ENCODE measurements at places on chromosomes 12 and 14.
A peak's percentile ranks its signal among the peaks of the same experiment; 100 is the strongest.

- no peak for DNase-seq
These were observed 210.8 kb upstream of the BTG1 start for GRCh38 chr12:92356425-92356824.

- no peak for DNase-seq
These were observed 13.9 kb upstream of the TCP11L2 start for GRCh38 chr12:106288494-106289195.

DNA sequence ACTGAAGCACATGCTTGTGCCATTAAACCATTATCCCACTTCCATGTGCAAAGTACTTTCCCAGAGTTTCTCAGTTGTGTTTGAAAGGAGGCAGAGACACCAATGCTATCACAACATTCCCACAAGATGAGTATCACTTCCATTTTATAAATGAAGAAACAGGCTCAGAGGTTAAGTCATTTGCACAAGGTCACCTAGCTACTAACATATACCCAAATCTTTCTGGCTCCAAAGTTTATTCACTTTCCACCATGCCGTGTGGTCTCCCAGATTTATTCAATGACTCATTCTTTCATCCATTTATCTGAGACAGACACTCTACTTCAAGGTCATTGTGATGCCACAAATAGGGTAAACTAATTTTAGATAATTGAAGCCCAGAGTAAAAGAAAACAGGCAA lies 9.4 kb downstream of the ART4 start:
- DNase-seq = no peak

GRCh38 chr14:103121846-103122584 lies 1.2 kb upstream of the TNFAIP2 start:
- DNase-seq = peak; percentile 57

GRCh38 chr14:60195179-60195810 lies 30.1 kb upstream of the DHRS7 start:
- no peak for DNase-seq

DNA sequence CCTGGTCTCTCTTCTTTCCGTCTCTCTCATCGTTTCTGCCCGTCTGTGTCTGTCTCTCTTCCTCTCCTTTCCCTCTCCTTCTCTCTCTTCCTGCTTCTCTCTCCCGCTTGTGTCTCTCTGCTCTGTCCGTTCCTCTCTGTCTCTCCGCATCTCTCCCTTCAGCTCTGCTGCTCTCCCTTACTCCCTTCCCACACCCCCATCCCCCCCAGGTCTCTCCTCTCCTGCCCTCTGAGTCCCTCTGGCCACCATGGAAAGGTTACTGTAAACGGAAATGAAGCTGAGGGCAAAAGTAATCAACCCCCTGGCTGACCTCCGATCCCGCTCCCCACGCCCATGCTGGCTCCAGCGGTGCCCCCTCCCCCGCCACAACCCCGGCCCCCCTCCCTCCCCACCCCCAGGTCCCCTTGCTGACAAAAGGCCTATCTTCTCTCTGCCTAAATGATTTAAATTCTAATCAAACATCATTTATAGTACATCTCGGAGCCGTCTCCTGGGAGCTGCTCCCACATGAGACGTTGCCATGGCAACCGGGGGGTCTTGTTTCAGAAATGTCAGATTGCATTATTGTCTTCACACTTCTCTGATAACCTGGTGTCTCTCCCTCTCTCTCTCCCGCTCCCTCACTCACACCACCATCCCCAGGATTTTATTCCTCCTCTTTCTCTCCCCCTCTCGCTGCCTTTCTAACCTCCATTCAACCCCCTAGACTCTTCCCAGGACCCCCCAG lies 203.8 kb downstream of the RBM19 start:
- DNase-seq = no peak

DNA sequence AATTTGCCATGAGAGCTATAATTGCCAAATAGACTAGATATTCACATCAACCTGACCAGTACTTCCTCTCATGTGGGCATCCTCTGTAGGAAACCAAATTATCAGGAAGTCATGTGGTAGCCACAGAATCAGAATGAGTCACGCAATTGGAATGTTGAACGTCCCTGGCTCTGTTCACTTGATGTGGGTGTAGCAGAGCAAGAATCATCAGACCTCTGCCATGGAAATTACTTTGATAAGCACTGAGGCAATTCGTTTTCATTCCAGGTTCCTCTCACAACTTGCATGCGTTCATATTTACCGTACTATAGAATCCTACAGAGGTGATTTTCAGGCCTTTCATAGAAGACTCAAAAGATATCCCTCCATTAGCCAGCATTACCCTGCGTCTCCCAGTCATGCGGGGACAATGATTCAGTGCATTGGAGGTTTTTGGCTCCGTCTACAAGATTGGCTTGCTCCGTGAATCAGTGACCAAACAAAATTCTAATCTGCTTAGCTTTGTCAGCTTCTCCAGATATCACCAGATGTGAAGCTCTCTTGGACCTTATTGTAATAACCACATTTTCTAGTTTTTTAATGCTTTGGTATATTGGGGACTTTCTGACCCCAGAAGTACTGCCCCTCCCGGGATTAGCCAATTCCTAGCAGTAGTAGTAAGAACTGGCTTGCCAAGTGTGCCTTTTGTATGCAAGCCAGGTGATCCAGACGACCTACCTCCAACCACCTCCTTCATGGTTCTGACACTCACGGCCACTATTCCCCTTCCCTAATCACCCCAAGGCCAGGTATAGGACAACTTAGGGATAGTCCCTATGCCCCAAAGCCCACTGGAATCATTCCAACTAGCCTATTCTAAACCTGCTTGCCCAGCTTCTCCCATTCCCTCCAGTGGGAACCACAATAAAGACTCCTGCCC lies 133.4 kb downstream of the KICS2 start:
- peak; percentile 21 for DNase-seq

DNA sequence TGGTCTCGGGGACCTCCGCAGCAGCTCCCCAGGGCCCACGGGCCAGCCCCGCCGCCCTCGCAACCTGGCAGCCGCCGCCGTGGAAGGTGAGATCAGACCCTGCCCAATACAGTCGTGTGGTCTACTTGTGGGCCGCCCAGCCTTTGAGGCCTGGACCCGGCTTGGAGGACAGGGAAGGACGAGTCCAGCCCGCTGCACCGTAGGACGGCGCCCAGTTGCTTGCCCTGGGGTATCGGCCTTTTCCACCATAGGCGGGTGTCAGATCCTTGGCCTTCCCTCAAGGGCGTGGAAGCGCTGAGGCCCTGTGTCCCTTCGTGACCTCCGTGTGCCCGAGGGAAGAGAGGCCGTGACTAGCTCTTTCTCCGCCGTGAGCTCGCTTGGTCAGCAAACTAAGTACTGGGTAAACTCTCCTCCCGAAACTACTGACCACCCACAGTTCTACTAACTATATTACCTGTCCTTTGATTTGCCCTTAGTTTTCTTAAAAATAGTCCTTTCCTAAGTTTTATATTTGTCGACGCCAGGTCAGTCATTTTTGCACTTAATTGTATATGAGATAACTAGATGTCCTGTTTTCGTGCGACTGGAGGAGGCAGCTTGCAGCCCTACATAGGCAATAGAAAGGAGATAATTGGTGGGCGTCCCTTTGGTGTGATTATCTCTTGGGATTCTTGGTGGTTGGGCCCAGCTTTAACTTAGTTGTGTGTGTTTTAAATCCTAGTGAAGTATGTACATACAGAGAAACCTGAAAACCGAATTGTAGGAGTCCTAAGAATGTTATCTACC lies 757 bp downstream of the SLC25A3 start:
- DNase-seq = no peak

GRCh38 chr14:48709277-48709785 lies 876.8 kb downstream of the RPS29 start:
- DNase-seq = no peak

- no peak for DNase-seq
These were observed 88.5 kb upstream of the ANO2 start for GRCh38 chr12:6033546-6033945.

DNA sequence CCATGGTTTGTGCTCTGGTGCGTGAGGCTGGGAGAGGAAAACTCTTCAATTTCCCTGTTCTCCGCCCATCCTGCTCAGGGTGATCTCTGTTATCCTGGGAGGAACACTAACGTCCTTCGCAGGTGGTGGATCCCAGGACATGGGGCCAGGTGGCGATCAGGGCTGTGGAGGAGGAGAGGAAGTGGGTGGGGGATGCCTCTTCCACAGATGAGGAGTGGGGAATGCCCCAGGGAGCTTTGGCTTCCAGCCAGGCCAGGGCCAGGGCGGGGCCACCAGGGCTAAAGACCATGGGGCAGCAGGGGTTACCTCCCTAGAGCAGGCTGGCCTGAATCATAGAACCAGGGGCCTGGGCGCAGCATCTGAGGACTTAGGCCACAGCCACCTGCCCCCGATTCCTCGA lies 3.3 kb upstream of the KRT75 start:
- no peak for DNase-seq

GRCh38 chr12:106721915-106722314 lies 52.6 kb upstream of the RIC8B start:
- DNase-seq = no peak

GRCh38 chr12:2163177-2163941 lies 110.6 kb downstream of the CACNA1C start:
- DNase-seq = no peak

GRCh38 chr12:49255857-49256637 lies 8.8 kb upstream of the TUBA1C start:
- DNase-seq = no peak

DNA sequence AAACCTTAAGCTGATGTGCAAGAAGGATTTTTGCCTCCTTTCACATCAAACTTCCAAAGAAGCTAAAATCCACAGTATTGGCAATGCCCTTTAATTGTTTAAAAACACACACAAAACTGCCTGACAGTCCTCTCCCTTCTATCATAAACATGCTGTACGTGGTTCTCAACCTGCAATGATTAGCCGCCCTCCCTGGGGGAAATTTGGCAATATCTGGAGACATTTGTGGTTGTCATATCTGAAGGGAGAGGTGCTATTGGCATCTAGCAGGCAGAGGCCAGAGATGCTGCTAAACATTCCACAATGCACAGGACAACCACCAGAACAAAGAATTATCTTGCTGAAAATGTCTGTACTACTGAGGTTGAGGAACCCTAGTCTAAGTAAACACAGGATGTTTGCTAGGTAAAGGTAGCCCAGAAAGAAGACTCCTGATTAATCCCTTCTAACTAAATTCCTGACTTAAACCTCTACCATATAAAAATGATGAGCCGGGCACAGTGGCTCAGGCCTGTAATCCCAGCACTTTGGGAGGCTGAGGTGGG lies 1.2 kb downstream of the ACOT6 start:
- DNase-seq = no peak

GRCh38 chr12:33222357-33222756 lies 217.3 kb downstream of the SYT10 start:
- no peak for DNase-seq

GRCh38 chr12:79766705-79767464 lies 76.1 kb upstream of the PAWR start:
- DNase-seq = no peak

GRCh38 chr12:83603106-83603505 lies 916.4 kb downstream of the TMTC2 start:
- no peak for DNase-seq

GRCh38 chr14:78399316-78399889 lies 229.2 kb downstream of the NRXN3 start:
- no peak for DNase-seq

DNA sequence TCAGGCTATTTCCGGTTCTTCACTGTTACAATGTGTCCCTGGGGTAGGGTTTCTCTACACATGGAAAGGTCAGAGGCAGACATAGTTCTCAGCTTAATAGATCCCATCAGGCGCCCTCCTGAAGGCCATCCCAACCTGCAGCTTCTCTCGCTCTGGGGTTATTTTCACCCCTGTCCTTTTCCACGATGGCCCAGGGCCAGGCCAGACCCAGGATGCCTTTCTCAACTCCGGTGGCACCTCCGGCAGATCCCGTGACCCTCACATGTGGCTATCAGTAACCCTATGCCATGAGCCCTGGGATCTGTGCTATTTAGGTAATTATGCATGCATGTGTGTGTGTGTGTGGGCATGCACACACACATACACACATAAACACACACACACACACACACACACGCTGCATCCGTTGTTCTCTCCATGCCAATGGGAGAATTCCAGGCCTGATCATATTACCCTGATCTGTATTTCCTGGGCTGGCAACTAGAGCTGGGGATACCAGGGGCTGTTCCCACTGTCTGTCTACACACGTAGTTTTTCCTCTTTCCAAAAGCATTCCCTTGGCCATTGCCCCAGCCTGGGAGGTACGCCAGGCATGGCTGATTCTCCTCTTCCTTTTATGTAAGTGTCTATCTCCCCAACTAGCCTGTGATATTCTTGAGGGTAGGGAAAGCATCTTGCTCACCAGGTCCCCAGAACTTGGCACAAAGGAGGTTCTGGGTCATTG lies 51.2 kb upstream of the NOS1 start:
- no peak for DNase-seq

DNA sequence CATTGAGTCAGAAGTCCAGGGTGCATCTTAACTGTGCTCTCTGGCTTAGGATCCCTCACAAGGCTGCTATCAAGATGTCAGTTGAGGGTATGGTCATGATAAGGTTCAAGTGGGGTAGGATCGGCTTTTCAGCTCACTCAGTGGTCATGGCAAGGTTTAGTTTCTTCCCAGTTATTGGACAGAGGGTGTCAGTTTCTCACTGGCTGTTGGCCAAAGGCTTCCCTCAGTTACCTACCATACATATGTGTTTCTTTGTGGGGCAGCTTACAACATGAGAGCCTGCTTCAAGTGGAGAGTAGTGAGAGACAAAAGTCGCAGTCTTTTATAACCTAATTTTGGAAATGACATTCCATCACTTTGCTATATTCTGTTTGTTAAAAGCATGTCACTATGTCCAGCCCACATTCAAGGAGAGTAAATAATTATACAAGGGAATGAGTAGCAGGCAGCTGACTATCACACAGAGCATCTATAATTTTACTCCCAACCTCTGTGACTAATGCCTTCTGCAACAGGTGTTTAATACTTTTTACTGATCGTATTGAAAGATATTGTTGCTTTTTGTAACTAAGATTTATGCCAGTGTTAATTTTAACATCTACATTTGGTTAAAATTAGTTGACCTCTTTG lies 572.8 kb upstream of the FBXO33 start:
- no peak for DNase-seq

- DNase-seq = no peak
These were observed 1325.8 kb downstream of the AACS start for GRCh38 chr12:126390969-126391566.

DNA sequence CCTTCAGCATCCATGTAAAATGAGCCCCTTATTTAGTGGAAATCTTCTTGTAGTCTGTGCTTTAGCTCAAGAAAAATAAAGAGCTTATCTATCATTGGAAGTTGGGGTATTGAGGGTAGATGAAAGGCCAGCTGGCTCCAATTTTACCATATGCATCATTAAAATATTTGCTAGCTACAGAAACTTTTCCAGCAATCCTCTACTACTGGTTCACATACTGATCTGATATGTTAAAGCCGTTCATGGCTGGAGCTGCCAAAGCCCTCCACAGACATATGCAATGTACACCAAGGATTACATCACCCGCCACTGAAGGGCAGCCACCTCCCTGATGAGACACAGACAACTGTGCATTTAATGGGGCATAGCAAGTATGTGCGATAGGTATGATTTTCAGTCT lies 1205.3 kb downstream of the GALC start:
- no peak for DNase-seq

DNA sequence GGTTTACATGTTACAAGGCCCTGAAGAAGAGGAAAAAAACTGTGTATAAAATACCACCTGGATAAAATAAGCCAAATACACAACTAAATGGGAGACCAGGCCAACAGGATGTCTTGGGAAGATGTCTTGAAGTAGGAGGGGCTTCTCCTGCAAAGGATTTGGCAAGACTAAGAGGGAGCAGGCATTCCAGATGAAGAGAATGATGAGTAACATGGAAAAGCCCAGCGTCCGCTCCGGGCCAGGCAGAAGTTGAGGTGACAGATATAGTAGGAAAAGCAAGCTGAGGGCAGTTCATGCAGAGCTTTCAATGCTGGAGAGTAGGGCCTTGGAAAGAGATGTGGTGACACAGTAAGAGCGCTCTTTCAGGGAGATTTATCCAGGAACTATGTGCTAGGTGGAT lies 16.1 kb upstream of the EIF4B start:
- DNase-seq = no peak

All from 8988T (cell line).